ENCODE measurements at places on chromosomes 7 and 10.

- DNase-seq: peak; percentile 37
These were observed 490.0 kb upstream of the LRRN3 start for GRCh38 chr7:110600956-110601355.

DNA sequence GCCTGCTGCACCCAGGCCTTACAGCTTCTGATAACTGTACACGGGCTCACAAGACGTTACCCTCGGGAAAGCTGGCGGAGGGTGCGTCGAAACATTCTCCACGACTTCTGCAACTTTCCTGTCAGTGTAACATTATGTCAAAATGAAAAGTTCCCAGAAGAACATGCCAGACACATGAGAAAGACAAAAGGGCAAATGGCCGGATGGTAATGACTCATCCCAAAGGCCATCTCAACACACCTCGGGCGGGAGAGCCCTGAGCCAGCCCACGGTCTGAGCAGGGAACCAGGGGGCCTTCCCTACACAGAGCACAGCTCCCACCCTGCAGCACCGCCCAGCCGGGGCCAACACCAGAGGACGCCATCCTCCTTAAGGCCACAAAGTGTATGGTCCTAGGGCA is 118.7 kb downstream of the MAD1L1 start:
- DNase-seq: no peak

DNA sequence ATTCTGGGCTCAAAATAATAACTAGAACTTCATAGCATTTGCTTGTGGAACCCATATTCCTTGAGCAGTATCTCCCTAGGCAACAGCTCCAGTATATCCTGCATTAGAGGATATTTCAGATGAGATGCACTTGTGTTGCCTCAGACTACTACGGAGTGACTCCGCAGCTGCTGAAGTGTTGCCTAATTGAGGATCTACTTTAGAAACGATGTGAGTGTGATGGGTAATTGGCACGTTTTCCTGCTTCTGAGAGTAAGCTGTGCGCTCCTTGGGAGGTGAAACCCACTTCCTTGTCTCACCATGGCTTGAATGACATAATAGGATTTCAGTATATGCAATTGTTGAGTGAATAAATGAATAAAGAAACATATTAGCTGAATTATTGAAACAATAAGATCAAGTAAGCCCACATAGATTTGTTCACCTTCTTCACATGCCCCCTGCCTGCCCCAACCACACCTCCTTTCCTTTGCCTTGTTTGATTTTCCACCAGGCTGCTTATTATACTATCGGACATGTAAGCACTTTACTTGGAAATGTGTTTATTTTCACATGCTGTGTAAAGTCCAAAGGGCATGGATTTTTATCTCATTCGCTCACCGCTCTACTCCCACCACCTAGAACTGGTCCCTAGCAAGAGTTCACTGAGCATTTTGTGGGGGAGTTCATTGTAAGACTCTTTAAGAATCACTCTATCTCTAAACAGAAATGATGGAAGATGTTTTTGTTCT is 303.8 kb downstream of the KCNMA1 start:
- DNase-seq: peak; percentile 59

GRCh38 chr10:110368556-110368955 is 63.8 kb upstream of the SMNDC1 start:
- no peak for DNase-seq

- no peak for DNase-seq
These were observed 19.0 kb downstream of the GARS1 start for GRCh38 chr7:30613366-30614325.

DNA sequence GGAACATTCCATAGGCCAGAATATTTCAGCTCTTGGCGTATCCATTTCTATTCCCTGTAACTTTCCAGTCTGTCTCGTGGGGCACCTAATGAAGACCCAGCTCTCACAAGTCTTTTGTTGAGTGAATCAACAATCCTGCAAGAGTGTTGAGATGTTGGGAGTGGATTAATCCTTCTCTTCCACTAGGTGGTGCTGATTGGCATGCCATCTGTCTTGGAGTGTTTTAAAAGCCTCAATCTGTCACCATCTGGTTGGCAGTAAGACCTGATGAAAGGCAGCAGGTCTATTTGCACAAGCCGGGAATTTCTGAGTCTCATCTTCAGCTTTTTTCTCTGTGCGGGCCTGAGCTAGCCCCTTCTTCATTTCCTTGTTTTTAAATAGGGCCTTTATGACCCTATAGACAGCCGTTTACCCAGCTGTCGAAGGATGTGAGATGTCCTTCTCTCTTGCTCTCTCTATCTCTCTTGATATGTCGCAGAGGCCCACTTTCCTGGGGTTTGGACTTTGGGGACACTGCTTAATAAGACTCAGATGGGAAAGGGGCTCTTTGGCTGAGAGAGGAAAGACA is 180.5 kb downstream of the ZNF365 start:
- no peak for DNase-seq

DNA sequence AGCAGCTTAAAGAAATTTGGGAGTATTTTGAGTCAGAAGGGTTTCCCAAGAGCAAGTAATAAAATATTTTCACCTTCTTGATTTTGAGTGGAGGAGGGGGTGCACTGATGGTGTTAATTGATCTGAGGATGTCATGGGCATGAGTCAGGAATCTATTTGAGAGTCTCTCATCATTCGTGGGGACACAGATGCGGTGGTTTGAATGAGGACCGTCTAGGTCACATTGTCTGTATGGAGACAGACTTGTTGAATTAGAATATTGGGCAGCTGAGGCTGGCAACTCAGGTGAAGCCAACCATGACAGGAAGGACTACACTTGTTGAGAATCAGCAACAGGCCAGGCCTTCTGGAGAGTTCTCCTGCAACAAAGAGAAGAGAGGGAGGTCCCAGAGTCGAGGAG is 127.0 kb downstream of the INSYN2A start:
- DNase-seq: no peak

- no peak for DNase-seq
These were observed 196.6 kb downstream of the ARL4A start for GRCh38 chr7:12884033-12884432.

DNA sequence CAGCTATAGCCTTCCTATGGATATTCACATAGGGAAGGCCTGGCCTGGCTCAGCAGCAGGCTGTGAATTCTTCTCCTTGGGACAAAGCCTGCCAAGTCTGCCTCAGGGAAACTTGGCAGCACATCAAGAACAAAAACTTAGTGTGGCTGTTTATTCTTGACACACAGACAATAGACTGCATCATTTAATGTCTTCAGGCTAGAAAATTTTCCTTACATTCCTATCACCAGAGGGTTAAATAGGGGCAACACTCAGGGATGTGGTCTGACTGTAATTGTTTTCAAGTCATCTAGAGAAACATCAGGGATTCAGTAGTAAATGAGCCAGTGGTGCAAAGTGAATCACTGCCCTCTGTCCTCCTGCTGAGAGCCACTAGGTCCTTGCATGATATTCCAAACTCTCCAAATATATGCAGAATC is 137.3 kb downstream of the SEMA3C start:
- no peak for DNase-seq

GRCh38 chr7:140506788-140507464 is 27.6 kb upstream of the MKRN1 start:
- DNase-seq: peak; percentile 94

GRCh38 chr10:14276210-14276609 is 54.5 kb downstream of the FRMD4A start:
- DNase-seq: no peak

DNA sequence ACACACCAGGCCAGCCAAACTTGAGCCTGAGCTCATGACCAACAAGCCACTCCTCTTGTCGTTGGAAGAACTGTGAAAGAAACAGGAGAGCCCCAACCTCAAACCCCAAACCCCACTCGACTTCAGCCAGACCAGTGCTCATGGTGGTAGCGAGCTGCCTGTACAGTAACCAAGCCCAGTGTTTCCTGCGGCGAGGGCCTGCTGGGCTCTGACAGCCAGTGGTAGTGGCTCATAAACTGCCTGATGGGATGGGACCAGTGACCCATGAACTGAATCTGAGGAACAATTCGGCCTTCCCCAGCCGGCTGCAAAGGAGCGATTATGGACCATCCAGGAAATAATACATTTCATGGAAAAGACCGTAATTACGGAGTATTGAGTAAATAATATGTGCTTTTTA is 191.9 kb downstream of the RPS24 start:
- DNase-seq: no peak

DNA sequence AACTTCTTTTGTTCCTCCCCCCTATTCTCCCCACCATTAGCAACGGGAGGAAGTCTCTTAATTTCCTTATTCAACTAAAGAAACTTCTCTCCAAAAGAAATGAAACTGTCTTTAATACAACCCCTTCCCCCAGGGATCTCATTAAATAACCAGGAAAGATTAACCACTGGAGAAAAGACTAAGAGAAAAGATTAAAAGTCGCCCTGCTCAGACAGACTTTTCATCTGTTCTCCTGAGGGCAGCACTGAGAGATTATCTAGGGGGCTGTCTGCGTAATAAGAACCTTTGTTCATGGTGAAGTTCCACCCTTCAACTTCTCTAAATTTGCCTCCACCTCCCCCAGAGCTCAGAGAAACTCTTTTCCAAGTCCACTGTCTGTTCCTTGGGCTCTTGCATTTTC is 105.5 kb downstream of the HGF start:
- no peak for DNase-seq

- DNase-seq: no peak
These were observed 5.5 kb downstream of the PRKAR2B start for GRCh38 chr7:107049971-107050532.

- DNase-seq: no peak
These were observed 196.6 kb downstream of the DIP2C start for GRCh38 chr10:492836-493235.

DNA sequence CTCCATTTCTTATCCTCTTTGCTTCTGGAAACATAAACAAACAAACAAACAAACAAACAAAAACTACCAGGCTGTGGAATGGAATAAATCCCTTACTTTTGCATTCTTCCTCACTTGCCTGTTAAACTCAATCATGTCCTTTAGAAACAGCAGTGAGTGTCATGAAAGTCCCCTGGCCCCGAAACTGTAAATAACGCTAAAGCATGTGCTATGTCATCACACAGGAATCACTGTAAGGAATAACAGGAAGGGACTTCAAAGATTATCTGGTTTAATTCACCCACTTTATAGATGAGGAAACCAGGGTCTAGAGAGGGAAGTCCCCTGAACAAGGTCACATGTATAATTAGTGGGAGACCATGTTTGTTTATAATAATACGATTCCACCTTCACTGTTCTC is 159.4 kb upstream of the MEOX2 start:
- no peak for DNase-seq

GRCh38 chr7:145339319-145339718 is 503.5 kb upstream of the TPK1 start:
- DNase-seq: no peak

DNA sequence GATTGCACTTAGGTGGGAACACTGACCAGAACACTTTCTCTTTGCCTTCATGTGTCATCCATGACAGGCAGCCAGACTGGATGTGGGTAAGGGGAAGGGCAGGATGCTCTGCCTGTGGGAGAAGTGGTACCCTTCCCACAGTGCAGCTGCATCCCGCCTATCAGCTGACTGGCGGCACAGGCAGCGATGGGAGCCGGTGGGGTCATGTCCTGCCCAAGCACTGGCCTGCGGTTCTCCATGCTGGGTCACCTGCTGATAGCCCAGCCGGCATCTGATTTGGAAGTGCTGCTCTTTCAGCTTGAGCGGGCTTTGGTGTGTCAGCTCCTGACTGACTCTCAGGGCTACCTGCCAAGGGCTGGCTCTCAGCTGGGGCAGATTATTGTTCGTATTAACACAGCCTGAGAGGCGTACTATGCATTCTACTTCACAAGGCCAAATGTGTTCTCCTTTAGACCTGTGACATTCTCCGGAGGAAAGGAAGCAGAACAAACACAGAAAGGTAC is 105.2 kb upstream of the PDLIM1 start:
- DNase-seq: no peak

- DNase-seq: no peak
These were observed 329.3 kb downstream of the ELMO1 start for GRCh38 chr7:37119296-37119860.

DNA sequence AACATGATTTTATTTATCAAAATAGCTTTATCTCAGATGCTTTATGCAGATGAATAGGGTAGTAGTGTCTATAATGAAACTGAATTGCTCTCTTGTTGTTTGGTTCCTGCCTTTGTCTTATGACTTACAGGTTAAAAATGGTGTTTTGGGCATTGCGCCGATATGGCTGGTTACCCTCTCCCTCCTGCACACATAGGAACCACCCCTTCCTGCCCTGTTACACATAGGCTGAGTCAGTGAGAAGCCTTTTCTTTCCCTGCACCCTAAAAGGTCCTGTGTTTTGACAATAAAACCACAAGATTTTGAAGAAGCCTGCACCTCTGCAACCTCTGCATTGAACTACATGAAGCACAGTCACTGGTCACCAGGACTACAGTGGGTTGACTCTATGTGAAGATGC is 655.8 kb upstream of the ANKRD30A start:
- DNase-seq: no peak

- DNase-seq: no peak
These were observed 6.6 kb upstream of the WDFY4 start for GRCh38 chr10:48678041-48678440.

- DNase-seq: no peak
These were observed 20.5 kb upstream of the JAZF1 start for GRCh38 chr7:28201131-28201530.

DNA sequence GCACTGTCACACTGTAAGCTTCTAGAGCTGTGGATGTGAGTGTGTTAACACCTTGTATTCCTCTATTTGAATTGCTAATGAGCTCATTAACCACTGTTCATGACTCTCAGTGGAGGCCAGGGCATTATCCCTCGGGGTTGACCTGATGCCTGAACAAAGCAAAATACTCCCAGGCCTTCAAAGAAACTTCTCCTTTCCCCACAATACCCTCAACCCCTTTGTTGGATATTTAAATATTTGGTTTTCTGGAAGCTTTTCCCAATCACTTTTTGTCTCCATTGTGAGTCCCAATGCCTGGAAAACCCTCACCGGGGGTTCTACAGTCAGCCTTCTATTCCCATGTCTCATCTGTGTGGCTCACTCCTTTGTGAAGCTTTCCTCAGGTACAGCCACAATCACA is 780.1 kb downstream of the PHTF2 start:
- DNase-seq: no peak

- no peak for DNase-seq
These were observed 11.2 kb downstream of the YKT6 start for GRCh38 chr7:44212018-44212417.

DNA sequence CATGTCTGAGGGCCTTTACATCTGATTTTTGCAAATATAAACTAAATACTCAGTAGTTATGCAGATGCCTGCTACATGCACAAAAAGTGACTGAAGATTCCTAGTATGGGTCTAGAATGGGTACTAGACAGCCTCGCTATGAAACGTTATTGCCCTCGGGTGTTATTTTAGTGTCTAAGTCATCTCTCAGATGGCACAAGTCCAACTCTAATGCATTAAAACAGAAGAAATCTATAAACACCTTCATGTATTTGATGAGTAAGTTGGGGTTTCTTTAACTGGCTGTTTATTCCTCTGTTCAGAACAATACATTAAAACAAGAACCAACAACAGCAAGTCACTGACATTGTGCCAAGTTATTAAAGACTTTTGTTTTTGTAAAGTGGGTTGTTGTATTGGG is 41.6 kb downstream of the TEX36 start:
- no peak for DNase-seq

- no peak for DNase-seq
These were observed 139.7 kb downstream of the ELFN1 start for GRCh38 chr7:1809601-1810258.

GRCh38 chr10:119090026-119090795 is 9.6 kb upstream of the EIF3A start:
- DNase-seq: no peak

- no peak for DNase-seq
These were observed 29.3 kb downstream of the PRSS2 start for GRCh38 chr7:142800088-142800487.

GRCh38 chr7:6505685-6506559 is 45.3 kb downstream of the GRID2IP start:
- no peak for DNase-seq
